ENCODE measurements at places on chromosomes 5 and 9.
A peak's percentile ranks its signal among the peaks of the same experiment; 100 is the strongest.

DNA sequence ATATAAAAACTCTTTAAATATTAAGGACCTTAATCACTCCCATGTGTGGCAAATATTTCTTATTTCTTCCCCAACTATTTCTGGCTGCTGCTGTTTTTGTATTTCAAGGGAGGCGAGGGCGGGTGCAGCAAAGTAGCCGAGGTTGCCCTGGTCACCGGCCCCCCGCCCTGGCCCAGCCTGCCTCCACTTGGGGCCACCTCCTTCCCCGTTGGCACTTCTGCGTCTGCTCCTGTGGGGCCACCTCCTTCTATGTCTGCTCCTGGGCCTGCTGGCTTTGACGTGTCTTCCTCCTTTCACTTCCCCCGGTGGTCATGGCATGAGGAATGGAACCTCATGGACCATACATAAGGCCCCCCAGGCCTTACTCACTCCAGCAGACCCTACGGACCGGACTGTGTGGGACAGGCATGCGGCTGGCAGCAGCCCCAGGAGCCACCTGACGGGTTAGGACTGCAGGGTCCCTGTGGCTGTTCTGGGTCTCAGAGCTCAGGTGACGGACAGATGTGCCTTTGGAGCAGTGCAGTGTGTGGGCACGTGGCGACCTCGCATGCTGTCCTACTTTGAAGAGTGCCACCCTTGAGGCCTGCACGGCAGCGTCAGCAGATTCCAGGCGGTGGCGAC is 5.8 kb upstream of the ENTPD8 start:
- no peak for DNase-seq

GRCh38 chr5:54944364-54944763 is 41.0 kb downstream of the ESM1 start:
- DNase-seq = no peak

DNA sequence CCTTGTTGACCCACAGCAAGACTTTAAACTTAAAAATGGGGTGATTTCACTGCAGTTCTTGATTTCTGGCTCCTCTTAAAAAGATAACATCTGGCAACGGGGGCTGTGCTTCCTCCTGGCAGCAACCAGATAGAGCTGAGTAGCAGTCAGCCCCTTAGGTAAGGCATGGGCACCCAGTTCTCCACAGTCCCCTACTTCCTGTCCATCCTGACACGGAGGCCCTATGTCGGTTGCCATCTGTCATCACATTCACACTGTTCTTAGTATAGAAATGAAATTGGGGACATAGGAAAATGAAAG is 11.7 kb downstream of the CD74 start:
- no peak for DNase-seq

DNA sequence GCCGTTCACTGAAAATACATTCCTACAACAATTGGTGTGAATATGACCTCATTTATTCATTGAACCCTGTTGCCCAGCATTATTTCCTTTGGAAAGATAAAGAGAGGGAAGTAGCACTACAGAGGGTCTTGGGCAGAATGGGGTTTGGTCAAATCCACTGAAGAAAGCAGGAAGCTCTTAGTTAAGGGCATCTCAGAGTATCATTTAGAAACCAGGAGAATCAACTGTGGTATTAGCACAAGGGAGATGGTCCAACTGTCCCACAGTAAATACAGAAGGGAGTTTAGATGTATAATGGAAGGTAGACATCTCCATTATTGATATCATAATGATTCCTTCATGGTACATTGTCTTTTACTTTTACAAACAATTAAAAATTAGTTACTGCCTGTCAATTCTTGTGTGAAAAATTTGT is 47.1 kb downstream of the LIX1 start:
- DNase-seq = no peak

- no peak for DNase-seq
Measured at GRCh38 chr9:128701227-128701854, 962 bp upstream of the PKN3 start.

DNA sequence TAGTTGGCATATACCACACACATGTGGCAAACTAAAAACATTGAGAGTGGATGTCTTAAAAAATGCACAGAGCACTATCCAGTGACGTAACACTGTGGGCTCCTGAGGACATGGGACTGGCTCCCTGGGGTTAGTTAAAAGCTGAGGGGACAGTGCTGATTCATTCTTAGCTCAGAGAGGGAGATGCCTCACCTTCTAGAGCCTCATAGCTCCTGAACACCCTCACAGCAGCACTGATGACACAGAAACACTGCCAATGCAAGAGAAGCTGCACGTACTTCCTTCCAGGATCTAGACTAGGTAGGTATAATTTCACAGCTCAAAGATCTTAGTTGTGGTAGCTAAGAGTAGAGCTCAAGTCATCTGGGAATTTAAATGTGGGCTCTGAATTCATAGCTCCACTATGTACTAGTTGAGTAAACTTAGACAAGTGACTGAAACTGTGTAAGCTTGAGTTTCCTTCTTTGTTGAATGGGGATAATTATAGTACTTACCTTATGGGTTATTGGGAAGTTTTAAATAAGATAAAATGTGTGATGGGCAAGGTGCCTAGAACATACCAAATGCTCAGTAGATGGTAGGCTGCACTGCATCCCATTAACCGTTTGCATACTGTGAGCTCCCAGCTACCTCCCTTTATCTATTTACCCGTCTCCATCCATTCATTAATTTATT is 279.9 kb downstream of the ASTN2 start:
- DNase-seq = no peak

GRCh38 chr5:98204798-98205197 is 568.7 kb upstream of the RGMB start:
- no peak for DNase-seq

GRCh38 chr9:111662576-111663300 is 1.3 kb downstream of the GNG10 start:
- peak; percentile 23 for DNase-seq

GRCh38 chr5:95803271-95804148 is 19.0 kb downstream of the GLRX start:
- DNase-seq = no peak

- DNase-seq = no peak
Measured at GRCh38 chr5:163567811-163568210, 62.4 kb downstream of the MAT2B start.

DNA sequence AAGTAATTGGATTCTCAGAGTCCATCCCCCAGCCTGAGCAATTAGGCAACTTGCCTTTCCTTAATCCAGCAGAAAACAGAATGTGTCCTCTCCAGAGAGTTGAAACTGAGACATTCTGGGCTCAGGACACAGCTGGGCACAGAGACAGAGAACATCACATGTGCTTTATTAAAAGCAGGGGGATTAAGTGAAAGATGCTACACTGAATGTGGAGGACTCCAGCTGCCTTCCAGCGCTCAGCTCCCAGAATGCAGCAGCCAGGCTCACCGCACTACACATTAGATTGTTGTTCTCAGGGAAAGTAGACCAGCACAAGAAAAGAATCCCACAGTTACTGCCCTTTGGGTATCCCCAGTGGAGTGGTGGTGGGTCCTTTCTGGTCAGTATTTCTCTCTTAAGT is 141.6 kb upstream of the IL12B start:
- DNase-seq = no peak

- peak; percentile 92 for DNase-seq
Measured at GRCh38 chr9:130107234-130107861, 53.6 kb downstream of the GPR107 start.

DNA sequence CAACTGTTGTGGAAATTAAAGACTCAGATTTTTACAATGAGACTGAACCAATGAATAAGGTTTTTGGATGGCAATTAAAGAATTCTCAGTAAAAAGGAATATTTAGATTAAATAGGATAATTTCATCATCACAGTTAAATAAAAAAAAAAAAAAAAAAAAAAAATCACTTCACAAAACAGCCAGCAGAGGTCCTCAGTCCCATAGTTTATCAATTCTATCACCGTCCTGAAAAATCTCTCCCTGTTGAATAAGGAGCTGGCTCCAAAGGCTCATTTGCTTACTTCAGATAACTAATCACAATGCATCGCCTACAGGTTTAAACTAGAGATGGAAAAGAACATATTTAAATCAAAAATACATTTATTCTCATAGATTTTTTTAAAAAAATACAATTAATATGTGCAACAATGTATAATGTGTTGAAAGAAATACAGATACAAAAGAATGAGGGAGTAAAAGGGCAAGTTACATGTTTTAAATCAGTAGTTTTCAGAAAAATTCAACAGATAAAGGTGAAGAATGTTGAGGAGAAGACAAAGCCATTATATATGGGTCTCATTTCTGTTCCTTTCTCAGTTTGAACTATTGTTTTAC is 175.8 kb upstream of the CHD1 start:
- peak; percentile 19 for DNase-seq

DNA sequence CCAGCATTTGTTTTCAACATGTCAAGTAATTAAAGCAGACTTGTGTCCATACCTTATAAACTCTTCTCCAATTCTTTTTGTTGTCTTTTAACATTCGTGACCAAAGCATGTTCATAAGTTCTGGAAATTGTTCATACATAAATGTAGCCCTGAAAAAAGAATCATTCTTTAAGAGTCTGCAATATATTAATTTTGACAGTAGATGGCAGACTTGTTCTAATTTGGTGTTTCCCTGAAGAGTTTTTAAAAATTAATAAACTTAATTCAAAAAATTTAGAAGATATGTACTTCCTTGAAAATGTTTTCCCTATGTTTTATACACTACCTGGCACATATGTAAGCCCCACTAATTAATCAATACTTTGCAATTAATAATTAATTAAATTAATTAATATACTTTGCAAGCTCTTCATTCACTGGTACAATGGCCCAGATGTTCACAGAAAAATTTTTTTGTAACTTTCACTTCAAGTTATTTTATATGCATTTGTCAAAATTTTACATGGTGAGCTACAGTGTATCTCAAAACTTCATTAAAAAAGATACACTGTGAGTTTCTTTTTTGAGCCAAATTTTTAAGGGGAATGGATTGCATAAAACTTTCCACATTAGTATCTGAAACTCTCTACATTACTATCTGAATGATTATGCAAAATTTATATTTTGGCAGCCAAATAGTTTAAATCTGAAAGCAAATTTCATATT is 42.1 kb downstream of the CLINT1 start:
- no peak for DNase-seq

- no peak for DNase-seq
Measured at GRCh38 chr5:145162626-145163025, 672.5 kb downstream of the PRELID2 start.

DNA sequence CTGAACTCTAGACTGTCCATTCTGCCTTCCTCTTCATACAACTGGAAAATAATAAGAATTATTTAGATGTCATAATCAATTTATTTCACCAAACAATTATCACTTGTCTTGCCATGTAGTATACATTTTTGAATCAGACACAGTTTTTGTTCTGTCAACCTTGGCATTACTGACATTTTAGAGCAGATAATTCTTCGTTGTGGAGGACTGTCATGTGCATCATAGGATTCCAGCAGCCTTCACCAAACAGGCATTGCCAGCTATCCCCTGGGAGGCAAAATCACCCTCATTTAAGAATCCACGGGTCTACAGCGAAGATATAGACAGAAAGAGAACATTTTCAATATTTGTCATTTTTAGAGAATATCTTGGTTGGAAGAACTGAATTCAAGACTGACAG is 293.9 kb downstream of the KDM4C start:
- DNase-seq = no peak

GRCh38 chr9:111630182-111630963 is 761 bp upstream of the DNAJC25 start:
- DNase-seq = no peak

- no peak for DNase-seq
Measured at GRCh38 chr9:137157618-137158415, 12.0 kb downstream of the LRRC26 start.

DNA sequence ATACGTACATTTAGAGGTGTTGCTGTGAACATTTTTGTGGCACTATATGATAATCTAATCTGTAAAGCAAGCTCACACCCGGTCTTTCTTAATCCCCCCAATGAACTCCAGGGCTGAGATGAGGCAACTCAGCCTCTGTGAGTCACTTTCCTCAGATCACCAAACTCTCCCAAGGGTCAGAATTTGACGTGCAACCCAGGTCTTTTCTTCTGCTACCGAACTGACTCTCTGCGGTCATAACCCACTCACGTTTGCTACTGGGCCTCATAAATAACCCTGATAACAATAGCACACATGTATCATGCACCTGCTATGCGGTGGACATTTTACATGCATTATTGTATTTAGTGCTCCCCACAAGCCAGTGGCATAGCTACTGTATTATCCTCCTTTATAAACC is 153.1 kb downstream of the DROSHA start:
- DNase-seq = no peak

DNA sequence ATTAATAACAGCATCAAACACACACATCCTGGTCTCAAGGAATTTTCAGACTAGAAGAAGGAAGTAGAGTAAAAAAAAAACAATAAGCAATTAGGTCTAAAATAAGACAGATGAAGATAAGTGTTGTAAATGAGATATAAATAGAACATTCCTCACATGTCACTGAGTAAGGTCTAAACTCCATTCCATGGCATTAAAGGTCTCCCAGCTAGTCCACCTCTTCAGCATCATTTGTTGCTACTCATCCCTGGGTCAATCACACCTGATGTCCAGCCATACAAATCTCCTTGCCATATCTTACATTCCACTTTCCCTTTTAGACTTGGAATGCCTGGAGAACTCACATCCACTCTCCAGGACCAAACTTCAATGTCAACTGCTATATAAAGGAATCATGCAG is 214.1 kb upstream of the KLF4 start:
- no peak for DNase-seq

- DNase-seq = no peak
Measured at GRCh38 chr5:7186818-7187217, 209.1 kb upstream of the ADCY2 start.

GRCh38 chr5:132782101-132782500 is 5.1 kb upstream of the SEPTIN8 start:
- DNase-seq = no peak

- DNase-seq = no peak
Measured at GRCh38 chr9:10612641-10613398, at the start of gene PTPRD. Gene PTPRD (minus strand): TSS chr9:10613002.

- no peak for DNase-seq
Measured at GRCh38 chr5:15703901-15704300, 203.9 kb downstream of the FBXL7 start.

- DNase-seq = no peak
Measured at GRCh38 chr9:116626762-116627161, 60.3 kb upstream of the TRIM32 start.

- DNase-seq = peak; percentile 83
Measured at GRCh38 chr5:157025093-157025698, 33.7 kb downstream of the HAVCR1 start.

GRCh38 chr5:90437663-90438062 is 28.1 kb upstream of the CETN3 start:
- DNase-seq = no peak

- no peak for DNase-seq
Measured at GRCh38 chr5:78373231-78373630, 12.8 kb downstream of the SCAMP1 start.

Data from naive thymus-derived CD8-positive, alpha-beta T cell (primary cell).